NCI-H460 (cell line): ENCODE measurements at places on chromosomes 5 and 9. TPM values are rescaled to one million over a fixed set of nuclear protein-coding genes. Genes with fewer than 3 reads are reported as not detected.

SLC1A3 gene
- total RNA-seq: 5.0 and 8.5 TPM in 2 replicates

DNA sequence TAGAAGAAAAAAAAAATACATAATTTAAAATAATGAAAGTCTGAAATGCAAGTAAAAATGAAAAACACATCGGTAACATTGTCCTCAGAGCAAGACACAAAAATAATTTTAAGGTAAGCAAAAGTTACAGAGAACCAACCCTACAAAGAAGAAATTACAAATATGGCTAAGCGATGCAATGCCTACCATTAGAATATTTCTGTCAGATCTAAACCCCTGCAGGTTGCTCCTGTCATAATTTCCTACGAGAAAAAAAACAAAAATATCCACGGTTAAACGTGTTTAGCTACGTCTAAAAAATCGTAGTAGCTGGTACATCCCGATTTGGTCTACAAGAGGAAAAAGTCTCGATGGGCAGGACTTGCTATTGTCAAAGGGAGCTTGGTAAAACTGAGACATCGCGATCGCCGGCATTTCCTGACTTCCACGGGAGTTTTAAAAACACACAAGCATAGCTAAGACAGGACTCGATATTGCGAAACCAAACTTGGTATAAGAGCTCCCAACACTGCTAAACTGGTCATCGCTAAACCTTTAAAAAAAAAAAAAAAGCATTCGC lies 1.1 kb upstream of the ANXA2R start:
- DNase-seq: peak; percentile 48

GRCh38 chr9:95458666-95459065 lies 58.1 kb downstream of the PTCH1 start:
- no peak for DNase-seq

DNA sequence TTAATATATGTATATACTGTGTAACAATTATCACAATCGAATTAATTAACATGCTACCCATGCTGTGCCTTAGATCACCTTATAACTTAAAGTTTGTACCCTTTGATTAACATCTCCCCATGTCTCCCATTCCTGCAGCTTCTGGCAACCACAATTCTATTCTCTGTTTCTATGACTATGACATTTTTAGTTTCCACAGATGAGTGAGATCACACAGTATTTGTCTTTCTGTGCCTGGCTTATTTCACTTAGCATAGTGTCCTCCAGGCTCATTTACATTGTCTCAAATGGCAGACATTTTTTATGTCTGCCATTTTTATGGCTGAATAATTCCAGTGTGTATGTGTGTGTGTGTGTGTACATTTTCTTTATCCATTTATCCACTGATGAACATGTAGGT lies 146.1 kb upstream of the SLC28A3 start:
- no peak for DNase-seq

- no peak for DNase-seq
Measured at GRCh38 chr5:135069016-135069770, 35.2 kb upstream of the PITX1 start.

PCDHB4 gene
- total RNA-seq: not detected in 2 replicates

TAF11L8 gene
- not detected in 2 replicates for total RNA-seq

GRCh38 chr9:70861376-70861775 lies 260.0 kb downstream of the TRPM3 start:
- DNase-seq: no peak

- DNase-seq: no peak
Measured at GRCh38 chr5:139459451-139459934, 3.0 kb downstream of the ECSCR start.

DNA sequence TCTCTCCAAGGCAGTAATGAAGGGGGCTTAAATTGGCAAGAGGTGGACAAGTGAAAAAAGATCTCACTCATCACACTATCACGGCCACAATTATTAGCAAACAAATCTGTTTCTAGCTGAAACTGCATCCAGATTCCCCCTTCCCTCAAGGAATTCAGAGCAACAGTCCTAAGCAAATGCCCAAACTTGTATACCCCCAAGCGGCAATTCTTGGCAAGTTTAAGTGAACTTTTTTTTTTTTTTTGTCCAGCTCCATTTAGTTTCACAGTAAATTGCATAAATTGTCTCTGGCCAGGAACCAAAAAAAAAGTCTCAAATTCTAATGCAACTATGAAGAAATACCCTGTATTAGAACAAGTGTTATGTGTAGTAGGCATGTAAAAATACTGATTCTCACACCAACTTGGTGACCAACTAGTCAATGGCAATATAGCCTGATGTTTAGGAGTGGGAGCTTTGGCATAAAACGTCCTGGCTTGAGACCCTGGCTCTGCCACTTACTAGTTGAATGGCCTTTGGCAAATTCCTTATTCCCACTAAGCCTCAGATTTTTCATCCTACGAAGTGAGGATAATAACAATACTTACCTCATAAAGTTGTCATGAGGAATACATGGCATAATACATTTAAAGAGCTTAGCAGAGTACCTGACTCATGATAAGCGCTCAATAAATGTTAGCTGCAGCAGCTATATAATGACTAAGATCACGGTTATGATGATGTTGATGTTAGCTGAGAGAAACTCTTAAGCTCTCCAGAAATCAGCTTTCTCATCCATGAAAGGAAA lies 193.2 kb downstream of the ADAMTSL1 start:
- no peak for DNase-seq

MCIDAS gene
- 3.1 and 3.6 TPM in 2 replicates for total RNA-seq

- no peak for DNase-seq
Measured at GRCh38 chr9:120726484-120726883, 12.2 kb upstream of the MEGF9 start.

- DNase-seq: no peak
Measured at GRCh38 chr9:131112374-131113154, 12.8 kb upstream of the NUP214 start.

PKD2L2 gene
- not detected in 2 replicates for total RNA-seq

NDST1 gene
- total RNA-seq: 19.5 and 20.8 TPM in 2 replicates

TGFBI gene
- 1,239 and 1,373 TPM in 2 replicates for total RNA-seq

SPOCK1 gene
- 214 and 222 TPM in 2 replicates for total RNA-seq

ZDHHC11 gene
- total RNA-seq: 6.9 and 8.9 TPM in 2 replicates

- no peak for DNase-seq
Measured at GRCh38 chr5:41432481-41433253, 77.7 kb downstream of the PLCXD3 start.

EIF4EBP3 gene
- total RNA-seq: 1.4 and 1.7 TPM in 2 replicates

GRCh38 chr5:150523472-150524350 lies 15.8 kb downstream of the NDST1 start:
- peak; percentile 50 for DNase-seq

FBN2 gene
- 29.7 and 29.8 TPM in 2 replicates for total RNA-seq

DNA sequence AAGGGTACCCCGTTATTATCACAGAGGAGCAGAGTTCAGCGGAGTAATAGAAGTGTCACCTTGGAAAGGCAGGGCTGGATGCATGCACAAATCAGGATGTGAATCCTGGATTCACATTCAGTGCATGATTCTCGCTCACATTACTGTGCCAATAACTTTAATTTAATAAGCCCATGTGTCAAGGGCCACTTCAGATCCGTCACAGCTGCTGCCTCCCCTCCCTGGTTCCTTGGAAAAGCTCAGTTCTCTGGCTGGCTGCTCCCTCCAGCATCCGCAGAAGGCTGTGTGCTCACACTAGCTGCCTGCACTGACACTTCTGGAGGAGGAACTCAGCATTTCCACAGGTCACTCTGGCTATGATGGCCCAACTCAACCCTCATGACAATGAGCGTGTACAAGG lies 256.8 kb upstream of the ADAMTS16 start:
- no peak for DNase-seq

DNA sequence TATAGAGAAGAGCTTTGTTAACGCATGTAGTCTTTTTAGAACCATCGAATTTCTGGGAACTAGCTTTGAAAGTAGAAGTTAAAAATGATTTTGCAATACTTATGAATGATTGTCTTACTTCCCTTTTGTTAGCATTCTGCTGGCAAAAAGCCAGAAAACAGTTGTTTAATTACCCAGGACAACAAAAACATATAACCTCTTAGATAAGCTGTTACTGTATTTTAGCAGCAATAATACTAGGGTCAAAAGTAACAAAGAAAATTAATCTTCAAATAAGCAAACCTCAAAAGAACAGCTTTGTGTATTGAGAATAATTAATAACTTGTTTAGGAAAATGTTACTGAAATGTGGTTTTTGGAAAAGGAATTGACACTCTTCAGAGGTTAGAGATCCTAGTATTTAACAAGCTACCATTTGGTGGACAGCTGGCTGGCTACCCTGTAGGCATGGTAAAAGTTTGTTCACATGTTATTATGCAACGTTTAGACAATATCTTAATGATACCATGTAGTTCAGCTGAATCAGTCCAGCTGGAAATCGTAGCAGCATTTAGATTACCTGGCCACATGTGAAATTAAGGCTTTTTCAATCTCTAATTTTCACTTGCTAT lies 3.8 kb downstream of the FGF10 start:
- DNase-seq: no peak

DNA sequence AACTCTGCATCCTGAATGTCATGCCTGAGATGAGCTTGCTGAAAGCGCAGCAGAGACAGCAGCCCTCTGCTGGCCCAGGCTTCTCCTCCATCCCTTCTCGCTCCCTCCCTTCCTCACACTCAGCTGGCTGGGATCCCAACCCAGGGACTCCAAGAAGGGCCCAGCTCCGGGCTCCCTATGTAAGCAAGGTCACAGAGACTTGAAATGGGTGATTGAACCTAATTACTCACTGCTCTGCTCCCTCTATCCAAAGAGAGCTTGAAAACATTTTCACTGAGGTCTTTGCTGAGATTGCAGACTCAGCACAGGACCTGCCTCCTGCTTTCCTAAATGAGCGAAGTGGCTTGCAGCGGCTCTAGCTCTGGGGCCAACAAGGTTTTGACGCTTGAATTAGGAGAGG lies 42.8 kb downstream of the RAPGEF1 start:
- DNase-seq: no peak

DNA sequence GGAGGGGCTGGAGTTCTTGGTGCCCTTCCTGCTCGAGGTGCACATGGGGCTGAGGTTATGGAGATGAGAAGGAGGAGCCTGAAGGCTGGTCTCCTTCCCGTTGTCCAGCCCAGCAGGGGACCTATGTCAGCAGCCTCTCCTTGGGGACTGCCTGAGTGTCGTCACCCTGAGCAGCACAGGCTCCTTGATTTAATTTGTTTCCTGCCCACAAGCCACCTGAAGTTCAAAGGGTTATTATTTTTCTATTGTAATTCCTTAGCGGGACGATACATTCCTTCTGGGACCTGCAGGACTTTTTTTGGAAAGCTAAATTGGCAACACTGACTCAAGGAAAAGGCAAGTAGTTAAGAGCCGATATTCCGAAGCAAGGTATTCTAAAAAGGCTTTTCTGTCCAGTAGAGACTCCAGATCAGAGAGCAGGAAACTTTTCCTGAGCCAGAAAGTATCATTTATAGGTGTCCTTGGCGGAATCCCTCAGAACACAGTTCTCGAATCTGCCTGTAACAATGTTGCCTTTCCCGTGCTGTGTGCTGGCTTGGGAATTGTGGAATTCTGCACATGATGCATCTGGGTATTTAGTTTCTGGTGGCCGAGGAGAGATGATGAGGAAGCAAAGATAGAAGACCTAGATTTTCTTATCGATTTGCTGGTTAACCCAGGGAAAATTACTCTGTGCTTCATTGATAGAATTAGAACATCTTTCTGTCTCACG lies 55.4 kb downstream of the ARHGAP26 start:
- peak; percentile 22 for DNase-seq

DRD1 gene
- not detected in 2 replicates for total RNA-seq
